ENCODE measurements at places on chromosomes 6 and 20. TPM values are rescaled to one million over a fixed set of nuclear protein-coding genes. Genes with fewer than 3 reads are reported as not detected.

BMP2 gene
- 0.73 TPM for total RNA-seq

C4B gene
- total RNA-seq = 2.1 TPM

SESN1 gene
- 18.2 TPM for total RNA-seq

NXT1 gene
- total RNA-seq = 19.7 TPM

HTR1E gene
- total RNA-seq = not detected

COL21A1 gene
- 12.0 TPM for total RNA-seq
